ENCODE measurements at places on chromosomes 16 and 17.

- no peak for DNase-seq
Measured at GRCh38 chr16:83215406-83216001, 588.7 kb downstream of the CDH13 start.

DNA sequence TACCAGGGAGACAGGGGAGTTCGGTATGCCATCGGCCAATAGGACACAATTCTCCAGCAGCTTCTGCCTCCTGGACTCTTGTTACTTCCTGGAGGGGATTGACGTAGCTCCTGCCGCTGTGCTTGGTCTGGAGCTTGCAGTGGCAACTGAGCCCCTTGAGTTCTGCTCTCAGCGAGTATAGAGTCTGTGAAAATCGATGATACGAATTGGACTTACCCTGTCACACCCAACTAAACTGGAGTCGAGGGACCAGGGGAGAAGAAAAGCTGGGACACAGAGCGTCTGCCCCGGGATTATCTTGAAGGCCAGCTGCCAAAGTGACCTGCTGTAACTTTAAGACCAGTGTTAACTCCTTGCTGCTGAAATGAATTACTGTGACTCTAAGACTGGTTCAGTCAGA is 22.2 kb downstream of the SEC14L1 start:
- DNase-seq, result no peak

DNA sequence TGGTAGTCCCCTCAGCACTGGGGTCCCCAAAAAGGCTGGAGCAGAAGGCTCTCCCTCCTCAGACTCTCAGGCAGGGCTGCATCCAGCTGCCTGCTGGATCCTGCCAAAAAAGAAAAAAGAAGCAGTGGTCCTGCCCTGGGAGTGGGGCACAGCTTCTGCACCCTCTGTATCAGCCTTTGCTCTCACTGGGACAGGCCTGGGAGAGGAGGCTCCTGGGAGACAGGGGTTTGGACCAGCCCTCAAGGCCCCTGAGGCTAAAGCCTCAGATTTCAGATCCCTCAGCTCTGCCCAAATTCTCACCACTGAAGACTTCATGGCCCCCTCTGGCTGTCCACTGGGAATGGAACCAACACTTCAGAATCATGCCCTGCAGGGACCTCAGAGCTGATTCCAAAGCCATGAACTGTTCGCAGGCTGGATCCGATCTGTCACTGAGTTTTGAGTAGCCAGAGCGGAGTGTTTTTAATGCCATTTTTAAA is 96.9 kb downstream of the C16orf78 start:
- no peak for DNase-seq

DNA sequence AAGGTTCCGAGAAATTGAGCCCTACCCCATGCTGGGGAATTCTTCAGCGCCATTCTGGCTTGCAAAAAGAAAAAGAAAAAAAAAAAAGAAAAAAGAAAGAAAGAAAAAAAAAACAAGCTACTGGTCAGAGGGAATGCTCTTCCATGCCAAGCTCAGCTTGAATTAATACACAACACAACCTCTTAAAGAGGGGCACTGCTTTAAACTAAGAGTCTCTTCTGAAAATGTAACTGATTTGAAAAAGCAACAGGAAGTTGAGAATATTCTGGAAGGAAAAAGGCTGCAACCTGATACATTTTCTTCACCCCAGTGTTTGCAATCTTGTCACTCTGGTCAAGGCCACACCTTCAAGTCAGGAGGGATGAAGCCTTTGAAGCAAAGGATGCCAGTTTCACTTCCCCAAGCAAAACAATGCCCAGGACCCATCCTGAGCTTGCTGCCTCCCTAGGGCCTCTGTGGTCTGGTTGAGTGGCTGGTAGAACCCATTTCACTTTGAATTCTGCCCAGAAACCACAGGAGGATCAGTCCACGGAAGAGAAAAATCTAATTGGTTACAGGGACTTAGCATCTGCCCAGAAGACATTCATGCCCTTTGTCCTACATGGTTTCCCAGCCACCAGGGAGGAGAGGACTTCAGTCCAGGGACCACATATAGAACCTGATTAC is 389.7 kb downstream of the SOX9 start:
- no peak for DNase-seq

- DNase-seq, result no peak
Measured at GRCh38 chr16:87580855-87581261, 21.4 kb upstream of the JPH3 start.

DNA sequence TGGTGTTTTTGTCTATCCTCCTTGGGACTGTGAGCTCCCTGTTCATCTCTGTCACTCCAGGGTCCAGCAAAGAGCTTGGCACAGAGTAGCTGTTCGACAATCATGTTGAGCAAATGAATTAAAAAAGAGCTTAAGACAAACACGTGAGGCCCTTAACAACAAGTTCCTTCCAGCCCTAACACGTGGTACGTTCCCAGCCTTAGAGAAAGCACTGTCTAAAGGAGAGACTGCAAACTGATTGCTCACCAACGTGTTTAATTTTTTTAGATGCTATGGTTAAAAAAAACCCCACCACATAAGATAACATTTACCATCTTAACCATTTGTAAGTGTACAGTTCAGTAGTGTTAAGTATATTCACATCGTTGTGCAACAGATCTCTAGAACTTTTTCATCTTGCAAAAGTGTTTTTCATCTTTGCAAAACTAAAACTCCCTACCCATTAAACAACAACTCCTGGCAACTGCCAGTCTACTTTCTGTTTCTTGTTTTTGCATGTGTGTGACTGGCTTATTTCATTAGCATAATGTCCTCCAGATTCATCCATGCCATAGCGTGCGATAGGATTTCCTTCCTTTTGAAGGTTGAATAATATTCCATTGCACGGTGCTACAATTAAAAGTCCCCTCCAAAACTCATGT is 28.2 kb downstream of the LAT start:
- no peak for DNase-seq

DNA sequence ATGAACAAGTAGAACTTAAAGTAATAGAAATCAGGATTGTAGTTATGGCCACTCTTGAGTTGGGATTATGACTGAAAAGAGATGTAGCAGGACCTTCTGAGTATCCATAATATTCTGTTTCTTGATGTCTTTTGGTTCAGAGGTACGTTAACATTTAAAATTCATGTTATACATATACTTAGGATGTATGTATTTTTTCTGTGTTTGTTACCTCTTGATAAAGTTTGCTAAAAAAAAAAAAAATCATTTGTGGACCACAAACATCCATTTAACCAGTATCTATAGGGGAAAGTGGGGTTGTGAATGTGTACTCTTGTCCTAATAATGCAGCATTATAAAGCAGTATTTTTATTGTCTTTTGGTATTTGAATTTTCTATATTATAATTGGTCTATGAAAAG is 65.6 kb downstream of the BCAS3 start:
- no peak for DNase-seq

DNA sequence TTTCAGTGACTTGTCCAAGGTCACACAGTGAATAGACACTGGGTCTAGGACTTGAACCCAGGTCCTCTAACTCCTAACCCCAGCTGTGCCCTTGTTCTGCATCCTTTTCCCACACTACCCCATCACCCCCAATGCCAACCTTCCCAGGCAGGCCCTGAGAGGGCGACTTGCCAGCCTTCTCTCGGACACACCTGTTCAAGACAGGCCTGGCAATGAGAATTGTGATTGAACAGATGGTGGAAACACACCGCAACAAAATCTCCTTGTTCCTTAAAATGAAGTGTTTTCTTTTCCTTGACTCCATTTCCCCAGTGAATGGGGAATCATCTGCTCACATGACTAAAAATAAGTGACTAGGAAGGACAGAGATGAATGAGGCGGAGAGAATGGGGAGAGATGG is 189.5 kb upstream of the ASIC2 start:
- no peak for DNase-seq

- DNase-seq, result no peak
Measured at GRCh38 chr16:4309102-4309832, 6.6 kb upstream of the GLIS2 start.

- DNase-seq, result no peak
Measured at GRCh38 chr16:2786061-2786825, 1.1 kb downstream of the PRSS33 start.

DNA sequence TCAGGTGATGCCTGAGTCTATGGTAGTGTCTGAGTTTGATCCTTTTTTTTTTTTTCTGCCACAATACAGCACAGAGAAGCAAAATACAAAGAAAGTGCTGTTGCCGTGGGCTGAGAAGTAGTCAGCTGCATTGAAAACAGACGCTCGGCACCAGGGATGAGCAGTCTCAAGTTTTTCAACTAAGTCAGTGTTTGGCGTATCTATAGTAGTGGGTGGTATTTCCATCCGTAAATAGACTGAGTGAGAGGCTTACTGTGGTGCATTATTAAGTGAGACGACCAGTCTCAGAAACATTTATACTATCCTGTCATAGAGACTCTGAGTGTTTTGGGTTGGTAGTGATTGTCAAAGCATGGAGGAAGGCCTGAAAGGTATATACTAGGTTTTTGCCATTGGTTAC is 221.3 kb downstream of the SNX29 start:
- DNase-seq, result no peak

- DNase-seq, result no peak
Measured at GRCh38 chr17:1414001-1414574, 14.1 kb upstream of the YWHAE start.

GRCh38 chr16:67528222-67528869 is at the start of gene RIPOR1:
RIPOR1 (plus strand) TSS chr16:67528829; CDS start chr16:67538447, 9,618 bp downstream.
- DNase-seq, result no peak

- no peak for DNase-seq
Measured at GRCh38 chr17:80770881-80771611, 220.6 kb upstream of the CHMP6 start.

GRCh38 chr16:70614208-70614951 is 32.0 kb upstream of the IL34 start:
- no peak for DNase-seq

GRCh38 chr16:73019457-73020362 is 28.2 kb downstream of the ZFHX3 start:
- no peak for DNase-seq

DNA sequence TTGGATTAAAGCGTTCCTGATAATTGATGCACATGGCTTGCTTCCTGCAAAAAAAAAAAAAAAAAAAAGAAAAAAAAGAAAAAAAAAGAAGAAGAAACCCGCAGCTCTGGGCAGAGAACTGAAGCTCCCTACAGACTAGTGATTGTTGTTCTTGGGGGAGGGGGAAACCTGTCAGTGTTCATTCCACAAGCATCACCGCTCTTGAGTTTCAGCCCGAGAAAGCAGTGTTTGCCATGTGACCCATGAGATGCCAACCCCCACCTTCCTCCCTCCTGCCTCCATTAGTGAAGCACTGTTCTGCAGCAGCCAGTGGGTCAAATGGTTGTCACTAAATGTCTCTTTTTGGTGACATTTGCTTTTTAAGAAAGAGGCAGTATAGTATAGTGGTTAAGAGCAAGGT is 1.7 kb downstream of the USP43 start:
- no peak for DNase-seq

DNA sequence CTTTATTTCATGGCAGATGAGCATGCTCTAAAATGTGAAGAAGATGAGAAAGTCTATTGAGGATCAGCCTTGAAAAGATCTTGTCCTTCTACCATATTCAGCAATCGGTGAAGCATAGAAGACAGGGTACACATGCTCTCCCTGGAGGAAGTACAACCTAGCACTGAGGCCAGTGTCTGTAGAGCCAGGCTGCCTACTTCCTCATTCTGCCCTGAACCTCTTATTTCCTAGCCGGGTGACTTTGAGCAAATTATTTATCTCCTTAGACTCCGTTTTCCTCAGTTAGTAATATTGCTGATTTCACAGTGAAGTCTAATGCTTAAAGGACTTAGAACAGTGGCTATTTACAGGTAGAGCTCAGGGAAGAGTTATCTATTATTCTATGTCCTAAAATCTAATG is 58.4 kb downstream of the TMEM100 start:
- no peak for DNase-seq

Measured in epithelial cell of prostate (primary cell).